ENCODE measurements at places on chromosomes 4 and X.

- no peak for DNase-seq
Measured at GRCh38 chr4:23654791-23655190, 235.1 kb downstream of the PPARGC1A start.

GRCh38 chr4:6071959-6072720 is 53.9 kb upstream of the C4orf50 start:
- DNase-seq, result no peak

DNA sequence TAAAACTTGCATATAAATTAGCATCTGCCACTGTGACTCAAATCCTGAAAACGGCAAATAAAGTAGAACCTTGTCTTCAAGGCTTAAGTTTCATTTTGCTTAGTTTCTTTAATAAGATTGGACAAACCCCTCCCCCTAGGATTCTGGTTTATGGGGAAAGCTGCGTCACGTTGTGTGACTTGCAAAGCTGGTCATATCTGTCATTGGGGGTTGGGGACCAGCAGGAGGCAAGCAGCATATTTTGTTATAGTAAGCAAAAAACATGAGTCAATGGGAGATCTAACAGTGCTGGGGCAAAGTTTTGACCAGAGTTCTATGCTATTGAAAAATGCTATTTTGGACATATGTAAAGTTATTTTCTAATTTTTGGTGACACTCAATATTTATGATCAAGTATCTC is 407.3 kb downstream of the PCDH18 start:
- no peak for DNase-seq

DNA sequence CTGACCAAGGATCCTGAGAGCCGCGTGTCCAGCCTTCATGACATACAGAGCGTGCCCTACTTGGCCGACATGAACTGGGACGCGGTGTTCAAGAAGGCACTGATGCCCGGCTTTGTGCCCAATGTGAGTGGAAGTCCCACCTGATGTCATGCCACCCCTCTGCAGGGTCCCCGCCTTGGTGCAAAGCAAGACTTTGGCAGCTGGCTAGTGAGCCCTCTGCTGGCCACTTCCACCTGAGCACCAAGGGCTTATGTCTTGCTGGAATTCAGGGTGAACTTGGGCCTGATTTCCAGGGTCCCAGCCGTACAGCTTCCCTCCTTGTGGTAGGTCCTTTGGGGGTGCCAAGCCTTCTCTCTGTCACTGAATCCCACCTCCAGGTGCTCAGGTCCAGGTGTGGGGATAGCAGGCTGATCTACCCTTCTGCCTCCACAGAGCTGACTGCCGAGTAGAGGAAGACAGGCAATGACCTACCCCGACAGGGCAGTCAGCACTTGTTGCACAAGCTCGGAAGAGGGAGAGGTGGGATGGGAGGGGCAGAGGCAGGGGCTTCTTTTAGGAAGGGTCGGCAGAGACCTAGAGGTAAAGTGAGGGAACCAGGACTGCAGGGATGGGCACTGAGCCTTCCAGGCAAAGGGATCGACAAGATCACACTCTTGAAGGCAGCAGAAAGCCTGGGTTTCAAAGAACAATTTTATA is 248.1 kb downstream of the EVC2 start:
- no peak for DNase-seq

- no peak for DNase-seq
Measured at GRCh38 chr4:84931961-84932360, 34.5 kb downstream of the WDFY3 start.

DNA sequence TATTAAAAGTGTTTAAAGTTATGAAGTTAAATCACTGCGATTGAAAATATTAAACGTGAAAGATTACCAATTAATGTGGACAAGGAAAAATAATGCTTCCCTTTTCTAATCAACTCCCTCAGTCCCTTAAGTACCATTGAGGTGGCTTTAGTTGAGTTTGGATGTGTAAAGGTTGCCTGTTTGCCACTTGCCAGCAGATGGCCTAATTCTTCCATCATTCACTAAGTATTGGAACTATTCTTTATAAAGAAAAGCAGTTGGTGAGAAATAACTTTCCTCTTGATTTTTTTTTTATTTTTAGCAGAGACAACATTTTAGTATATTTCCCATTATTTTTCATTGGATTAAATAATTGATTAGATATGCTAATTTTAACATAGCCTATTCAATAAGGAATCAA is 295.9 kb upstream of the TACR3 start:
- no peak for DNase-seq

DNA sequence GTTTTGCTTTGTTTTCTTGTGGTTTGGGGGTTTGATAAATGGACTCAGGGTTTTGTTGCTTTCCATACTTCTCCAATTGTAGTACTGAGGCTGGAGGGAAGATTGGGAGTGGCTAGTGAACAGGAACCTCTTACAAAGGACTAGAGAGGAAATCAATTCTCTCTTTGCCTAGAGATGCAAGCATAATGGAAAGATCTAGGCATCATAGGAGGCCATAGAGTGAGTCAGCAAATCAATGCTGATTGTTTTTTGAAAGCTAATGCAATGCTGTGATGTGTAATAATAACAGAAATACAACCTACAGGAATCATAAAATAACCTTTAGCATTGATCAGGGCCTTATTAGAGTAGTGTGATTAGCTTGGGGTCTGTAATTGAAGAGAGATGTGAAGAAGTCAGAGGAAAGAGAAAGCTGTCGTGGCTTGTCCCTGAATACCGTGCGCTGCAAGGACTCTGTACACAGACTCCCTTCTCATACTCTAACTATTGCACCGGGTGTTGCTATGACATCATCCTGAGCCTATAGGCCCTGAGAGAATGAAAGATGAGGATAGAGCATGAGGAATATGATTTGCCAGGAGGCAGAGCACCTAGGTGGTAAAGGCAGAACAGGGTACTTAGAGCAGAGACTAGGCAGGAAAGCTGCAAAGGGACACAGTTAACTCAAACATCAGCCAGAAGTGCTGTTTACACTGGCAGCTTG is 29.3 kb upstream of the GPR101 start:
- DNase-seq, result no peak

- no peak for DNase-seq
Measured at GRCh38 chr4:57103051-57103450, 7.1 kb downstream of the IGFBP7 start.

DNA sequence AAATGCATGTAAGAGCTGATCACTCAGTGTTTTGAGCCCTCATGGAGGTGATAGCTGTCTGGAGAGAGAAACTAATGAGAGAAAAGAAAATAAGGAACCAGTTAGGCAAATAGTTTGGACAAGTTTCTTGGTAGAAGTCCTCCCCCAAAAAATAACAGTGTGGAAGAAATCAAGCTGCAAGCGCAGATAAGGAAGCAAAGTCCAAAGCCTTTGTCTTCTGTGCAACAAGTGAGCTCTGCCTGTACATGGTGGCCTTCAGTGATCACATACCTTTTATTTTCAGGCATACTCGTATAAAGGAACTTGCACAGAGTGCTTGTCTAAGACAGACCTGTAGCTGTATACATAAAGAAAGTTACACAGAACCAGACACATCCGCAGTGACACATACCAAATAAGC is 2.5 kb upstream of the UGT2A3 start:
- DNase-seq, result no peak

DNA sequence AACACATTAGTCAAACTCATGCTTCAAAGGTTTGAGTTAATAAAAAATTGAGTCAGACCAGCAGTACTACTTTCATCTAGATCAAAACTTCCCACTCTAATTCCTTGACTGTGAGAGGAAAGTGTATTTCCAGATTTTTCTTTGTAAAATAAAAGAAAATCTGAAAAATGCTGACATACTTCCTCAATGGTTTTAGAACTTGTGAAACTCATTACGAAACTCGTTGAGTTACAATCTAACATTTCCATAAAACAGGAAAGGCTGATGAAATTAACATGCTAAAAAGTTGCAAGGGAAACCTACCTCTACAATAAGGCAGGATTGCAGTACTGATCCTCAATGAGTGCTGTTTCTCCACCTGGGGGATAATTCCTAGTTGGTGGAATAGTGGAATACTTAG is 217.8 kb upstream of the HCCS start:
- no peak for DNase-seq

GRCh38 chr4:185623444-185624258 is 88.3 kb upstream of the PDLIM3 start:
- peak; percentile 45 for DNase-seq
